ENCODE measurements at places on chromosomes 1 and 21.

DNA sequence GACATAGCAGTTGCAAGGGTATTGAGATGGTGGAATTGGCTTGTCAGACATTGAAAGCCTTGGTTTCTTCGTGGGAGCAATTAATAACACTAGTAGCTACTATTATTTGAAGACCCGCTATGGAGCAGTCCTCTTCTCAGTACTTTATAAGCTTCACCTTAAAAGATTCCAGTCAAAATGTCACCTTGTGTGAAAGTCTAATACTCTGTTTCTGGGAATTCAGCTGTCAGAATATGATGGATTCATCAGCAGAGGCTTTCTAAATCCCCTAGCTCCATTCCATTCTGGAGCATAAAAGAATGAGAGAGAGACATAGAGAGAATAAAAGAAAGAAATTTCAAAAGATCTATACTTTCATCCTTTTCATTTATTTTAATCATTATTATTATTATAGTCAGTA, 375.9 kb upstream of the ADGRL2 start:
- DNase-seq = no peak

DNA sequence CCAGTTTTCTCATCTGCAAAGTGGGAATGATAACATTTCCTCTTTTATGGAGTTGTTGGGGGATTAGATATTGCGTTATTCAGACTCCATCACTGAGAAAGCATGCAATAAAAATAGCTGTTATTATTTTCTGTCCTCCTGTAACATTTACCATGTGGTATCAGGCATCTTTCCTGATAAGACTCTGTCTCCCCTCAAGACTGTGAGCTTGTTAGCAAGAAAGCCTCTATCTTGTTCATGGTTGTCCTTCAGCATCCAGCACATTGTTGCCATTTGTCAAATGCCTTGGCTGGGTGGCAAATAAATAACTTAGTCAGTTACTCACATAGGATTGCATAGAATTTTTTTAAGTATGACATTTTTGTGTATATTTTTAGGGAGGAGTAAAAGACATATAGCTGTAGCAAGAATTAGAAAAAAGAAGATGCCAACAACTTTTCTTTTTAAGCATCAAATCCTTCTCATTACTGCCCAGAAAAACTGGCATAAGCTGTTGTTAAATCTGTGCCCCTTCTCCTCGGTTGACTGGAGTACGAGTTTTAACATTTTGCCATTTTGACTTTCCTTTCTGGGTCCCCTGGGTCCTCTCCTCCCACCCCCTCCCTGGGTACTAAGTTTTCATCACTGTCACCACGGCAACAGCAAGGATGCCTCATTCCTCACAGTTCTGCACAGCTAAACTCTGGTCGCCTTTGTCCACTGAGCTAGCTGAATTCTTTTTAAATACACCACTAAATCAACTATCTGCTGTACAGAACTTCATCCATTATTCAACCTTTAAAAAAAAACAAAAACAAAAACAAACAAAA, 1.0 kb upstream of the JAM2 start:
- DNase-seq = peak; percentile 50

GRCh38 chr1:6521536-6521935, 30.1 kb upstream of the PLEKHG5 start:
- no peak for DNase-seq

DNA sequence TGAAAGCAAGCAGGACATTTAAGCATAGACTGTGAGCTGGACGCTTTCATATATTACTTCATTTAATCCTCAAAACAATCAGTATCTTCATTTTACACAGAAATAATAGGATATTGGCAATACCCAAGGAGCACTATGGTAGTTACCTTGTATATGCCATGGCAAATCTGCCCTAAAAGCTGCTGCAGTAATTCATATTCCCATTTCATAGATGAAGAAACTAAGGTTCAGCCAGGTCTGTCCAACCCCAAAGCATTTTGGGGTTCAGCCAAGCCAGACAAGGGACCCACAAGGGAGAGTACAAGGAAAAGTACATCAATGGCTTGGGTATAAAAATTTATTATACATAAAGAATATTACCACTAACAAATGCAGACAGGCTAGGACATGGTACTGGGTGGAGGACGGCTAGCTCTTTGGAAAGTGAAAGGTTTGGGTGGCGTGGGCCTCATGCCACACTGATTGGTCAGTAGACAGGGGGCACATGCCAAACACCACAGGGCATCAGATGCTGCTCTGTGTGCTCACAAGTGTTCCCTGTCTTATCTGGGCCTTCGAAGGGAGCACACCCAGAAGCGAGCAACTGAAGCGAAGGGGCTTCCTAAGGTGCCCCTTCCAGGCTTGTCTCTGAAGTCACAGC, 23.9 kb upstream of the PTAFR start:
- no peak for DNase-seq

- DNase-seq = peak; percentile 5
Observed at GRCh38 chr1:203524152-203524551, 30.2 kb downstream of the OPTC start.

- no peak for DNase-seq
Observed at GRCh38 chr1:55476445-55477015, 261.4 kb upstream of the USP24 start.

DNA sequence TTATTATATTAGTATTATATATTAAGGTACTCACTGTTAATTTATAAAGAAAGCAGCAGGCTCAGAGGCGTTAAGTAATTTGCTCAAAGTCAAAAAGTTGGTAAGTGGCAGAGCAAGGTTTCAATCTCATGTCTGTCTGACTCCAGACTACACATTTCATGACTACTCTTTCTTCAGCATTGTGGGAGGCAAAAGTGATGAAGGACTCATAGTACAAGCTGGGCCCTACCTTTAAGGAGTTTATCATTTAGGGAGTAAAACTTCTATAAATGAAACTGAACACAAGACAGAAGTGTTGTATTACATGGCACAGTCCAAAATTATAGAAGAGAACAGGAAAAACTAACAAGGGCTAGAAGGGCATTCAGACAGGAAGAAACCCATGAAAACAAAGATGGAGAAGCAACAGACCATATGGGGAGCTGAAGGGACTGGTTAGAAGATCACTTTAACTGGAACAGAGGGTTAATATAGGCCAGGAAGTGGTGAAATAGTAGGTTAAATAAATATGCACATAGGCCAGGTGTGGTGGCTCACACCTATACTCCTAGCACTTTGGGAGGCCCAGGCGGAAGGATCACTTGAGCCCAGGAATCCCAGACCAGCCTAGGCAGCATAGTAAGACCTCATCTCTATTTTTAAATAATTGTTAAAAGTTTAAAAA, 11.5 kb downstream of the SORT1 start:
- DNase-seq = no peak

GRCh38 chr1:40841602-40842001, 20.6 kb downstream of the CITED4 start:
- DNase-seq = no peak

DNA sequence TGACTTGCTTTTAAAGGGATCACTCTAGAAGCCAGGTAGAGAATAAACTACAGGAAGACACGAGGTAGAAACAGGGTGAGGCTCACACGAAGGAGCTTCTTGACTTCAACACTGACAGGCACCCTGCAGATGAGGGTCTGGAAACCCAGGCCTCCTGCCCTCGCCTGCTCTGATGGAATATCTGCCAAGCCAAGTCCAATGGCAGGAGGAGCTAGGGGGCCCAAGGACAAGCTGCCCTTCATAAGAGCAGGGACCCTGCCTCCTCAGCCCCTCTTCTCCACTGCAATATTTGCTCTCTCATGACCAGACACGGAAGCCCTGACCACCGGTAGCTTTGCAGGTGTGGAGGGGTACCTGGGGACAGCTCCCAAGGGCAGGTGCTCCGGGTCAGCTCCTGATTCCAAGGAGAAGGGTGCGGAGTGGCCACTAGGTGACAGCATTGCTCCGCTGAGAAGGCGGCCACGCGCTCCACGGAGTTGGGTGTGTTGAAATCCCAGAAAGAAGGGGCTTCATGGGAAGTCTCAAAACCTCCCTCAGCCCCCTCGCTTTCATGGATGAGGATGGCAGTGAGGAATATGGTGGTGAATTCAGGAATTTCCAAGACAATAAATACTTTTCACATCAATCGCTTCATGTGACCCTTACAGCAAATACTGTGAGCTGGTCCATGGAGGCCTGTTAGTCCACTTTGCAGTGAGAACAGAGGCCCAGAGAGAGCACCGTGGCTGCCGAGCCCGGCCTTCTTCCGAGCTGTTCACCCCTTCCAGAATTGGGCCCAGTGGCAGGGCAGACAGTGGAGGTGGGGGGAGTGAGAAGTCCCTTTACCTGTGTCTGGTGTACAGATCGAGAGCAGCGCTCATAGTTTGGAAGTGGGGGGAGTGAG, 33.2 kb upstream of the PAX7 start:
- peak; percentile 8 for DNase-seq

DNA sequence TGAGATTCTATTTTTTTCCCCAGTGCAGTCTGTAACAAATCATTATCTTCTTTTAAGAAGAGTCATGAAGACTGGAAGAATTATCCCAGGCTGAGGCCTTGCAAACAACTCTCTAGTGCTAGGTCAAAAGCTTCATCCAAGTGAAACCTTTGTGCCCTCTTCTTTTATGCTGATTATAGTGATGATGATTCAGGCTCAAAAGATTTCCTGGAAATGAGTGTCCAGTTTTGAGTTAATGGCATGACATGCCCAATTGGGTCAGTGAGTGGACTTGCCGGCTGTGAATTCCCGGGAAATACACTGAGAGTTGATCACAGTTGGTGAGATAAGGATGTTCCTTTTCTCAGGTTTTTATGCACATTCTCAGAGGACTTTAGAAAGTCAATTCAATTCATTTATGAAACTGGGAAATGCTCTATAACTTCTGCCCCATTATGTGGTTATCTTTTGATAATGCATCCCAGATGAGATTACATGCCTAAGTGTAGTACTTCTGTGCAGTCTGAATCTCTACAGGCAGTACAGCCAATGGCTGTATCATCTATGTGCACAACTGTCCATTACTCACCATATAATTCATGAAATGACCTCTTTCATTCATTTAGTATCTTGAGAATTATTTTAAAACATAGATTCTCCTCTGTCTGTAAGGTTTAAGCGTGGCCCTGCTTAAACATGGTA, 66.2 kb downstream of the S1PR1 start:
- DNase-seq = peak; percentile 39
